Femur (tissue), 1 donor: ENCODE measurements at places on chromosomes 2 and 18.
A peak's percentile ranks its signal among the peaks of the same experiment; 100 is the strongest.

DNA sequence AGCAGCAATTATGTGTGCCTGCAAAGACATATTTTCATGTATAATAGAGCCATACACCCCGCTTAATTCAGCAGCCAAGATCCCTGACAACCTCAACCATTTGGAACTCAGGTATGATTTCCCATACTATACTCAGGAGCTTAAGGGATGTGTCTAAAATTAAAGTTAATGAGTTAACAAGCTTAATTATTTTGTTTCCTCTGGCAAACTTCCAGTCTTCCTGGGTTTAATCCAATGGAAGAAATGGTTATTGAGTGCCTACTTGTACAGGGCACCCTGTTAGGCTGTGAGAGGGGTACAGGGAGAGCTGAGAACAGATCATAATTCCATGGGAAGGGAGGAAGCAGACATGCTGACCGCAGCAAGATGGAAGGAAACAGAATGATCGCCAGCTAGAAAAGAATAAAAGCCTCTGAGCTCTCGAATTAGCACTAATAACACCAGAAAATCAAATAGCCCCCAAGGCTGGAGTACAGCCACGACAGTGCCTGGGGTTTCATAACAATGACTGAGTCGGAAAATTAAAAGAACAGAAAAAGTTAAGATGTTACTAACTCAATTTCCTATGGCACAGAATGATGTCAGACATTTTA lies 20.8 kb upstream of the CEP68 start:
- DNase-seq, result no peak

DNA sequence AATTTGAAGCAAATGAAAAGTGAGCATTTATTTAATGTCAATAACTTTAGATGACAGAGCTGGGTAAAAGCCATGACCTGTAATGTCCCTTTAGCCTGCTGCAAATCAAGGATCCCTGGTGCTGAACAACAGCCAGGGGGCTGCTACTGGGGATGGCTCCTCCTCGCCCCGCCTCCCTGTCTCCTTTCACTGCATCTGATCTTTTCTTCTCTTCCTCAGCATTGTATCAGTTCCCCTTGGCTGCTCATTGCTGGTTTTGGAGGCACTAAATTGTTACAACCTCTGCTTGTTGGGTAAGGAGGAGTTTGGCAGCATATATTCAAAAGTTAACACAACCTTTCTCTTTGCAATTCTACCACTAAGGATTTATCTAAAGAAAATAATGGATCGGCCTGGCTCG lies 236.3 kb upstream of the ID2 start:
- DNase-seq, result no peak

DNA sequence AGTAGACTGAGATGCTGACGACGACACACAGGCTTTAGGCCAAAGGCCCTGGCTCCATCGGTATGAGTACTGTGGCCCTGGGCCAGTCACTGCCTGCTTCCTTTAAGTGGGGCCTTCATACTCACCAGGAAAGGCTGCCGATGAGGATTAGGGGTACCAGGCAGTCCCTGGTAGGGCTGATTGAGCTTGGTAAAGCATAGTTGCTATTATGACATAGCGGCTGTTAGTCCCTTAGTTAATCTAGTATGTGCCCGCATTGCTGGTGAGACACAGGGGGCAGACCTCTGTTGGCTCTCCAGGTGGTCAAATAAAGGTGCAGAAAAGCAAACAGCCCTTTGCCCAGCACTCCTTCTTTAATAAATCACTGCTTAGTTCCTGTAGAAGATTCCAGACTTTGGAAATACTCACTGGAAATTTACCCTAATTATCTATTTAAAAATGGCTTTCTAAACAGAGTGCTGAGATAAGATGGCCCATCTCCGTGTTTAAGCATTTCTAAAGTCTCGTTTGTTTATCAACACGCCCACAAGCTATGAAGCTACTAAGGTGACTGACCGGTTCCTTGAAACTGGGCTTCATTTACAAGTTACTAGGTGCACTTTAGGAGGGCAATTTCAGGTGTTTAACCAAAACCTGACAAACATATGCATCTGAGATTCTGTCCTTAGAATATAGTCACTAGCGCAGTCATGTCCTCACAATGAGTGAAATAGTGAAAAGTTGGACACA lies 8.7 kb upstream of the BIN1 start:
- DNase-seq, result no peak

- DNase-seq, result no peak
These were observed 30.0 kb downstream of the EEF1B2 start for GRCh38 chr2:206189691-206190090.

DNA sequence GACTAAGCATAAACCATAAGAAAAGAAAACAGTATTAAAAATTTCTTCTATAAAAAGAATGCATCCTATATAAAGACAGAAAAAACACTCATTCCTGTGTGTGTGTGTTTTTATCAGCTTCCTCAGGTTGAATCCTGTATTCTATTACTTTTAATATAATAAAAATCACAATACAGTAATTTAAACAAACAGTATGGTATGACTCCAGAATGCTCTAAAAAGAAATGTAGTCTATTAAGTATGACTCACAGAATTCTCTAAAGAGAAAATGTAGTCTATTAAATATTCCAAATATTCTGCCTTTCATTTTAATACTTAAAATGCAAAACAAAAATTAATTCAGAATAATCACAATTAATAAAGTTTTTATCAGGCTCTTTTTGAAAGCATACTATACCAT lies 19.8 kb downstream of the CCDC88A start:
- no peak for DNase-seq

DNA sequence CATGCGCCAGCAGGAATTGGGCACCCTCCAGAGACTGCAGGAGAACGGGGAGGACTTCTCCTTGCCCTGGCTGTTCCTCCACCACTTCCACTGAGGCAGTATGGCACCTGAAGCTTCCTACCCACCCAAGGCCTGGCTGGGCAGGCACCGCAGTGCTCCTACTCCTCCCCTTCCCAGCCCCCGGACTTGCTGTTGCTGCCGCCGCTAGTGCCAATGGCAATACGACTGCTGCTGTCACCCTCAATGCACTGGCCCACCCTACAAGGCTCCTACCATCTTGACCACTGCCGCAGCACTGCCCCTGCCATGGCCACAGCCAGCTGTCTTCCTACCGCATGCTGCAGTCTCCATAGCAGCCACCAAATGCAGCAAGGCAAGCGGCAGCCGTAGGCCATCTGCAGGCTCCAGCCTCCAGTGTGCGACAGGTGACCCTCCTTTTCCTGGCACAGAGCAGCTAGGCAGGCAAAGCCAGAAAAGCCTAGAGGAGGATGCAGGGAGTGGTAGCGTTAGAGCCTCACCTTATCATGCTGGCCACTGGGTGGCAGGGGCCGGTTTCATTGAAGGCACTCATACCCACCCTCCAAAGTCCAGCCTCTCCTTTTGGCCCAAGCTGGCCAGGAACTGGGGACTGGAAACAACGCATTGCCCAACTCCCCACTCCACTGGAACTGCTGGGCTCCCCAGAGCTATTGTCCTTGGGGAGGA lies 47.4 kb upstream of the ANKRD62 start:
- DNase-seq, result no peak

DNA sequence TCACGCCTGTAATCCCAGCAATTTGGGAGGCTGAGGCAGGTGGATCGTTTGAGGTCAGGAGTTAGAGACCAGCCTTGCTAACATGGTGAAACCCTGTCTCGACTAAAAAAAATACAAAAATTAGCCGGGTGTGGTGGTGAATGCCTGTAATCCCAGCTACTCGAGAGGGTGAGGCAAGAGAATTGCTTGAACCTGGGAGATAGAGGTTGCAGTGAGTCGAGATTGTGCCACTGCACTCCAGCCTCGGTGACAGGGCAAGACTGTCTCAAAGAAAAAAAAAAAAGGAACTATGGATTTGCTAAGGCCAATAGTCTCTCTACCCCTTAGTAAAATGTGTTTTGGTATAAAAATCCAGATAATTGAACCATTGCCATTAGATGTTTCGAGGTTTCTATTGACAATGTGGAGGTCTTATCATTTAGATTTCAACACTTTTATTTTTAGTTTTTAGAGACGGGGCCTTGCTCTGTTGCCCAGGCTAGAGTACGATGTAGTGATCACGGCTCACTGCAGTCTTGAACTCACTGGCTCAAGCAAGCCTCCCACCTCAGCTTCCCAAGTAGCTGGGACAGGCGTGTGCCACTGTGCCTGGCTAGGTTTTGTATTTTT lies 1.1 kb upstream of the TXNDC2 start:
- DNase-seq, result no peak

GRCh38 chr2:127067620-127068350 lies 39.2 kb downstream of the BIN1 start:
- DNase-seq, result peak; percentile 70

DNA sequence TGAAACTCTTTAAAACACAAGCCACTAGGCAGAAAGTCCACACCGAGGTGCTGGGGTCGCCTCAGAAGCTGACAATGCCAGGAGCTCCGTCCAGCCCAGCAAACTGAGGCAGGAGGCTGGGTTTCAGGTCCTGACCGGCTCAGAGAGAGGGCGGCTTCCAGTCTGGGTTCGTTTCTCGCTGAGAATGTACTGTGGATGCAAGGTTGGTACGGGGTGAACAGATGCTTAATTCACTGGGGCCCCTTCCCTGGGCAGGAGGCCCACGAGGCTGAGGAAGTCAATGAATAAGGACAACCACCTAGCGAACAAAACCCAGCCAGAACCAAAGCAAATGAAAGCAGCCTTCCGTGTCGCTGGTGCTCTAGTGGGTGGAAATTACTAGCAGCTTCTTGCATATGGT lies 142.0 kb downstream of the RTP5 start:
- peak; percentile 13 for DNase-seq

DNA sequence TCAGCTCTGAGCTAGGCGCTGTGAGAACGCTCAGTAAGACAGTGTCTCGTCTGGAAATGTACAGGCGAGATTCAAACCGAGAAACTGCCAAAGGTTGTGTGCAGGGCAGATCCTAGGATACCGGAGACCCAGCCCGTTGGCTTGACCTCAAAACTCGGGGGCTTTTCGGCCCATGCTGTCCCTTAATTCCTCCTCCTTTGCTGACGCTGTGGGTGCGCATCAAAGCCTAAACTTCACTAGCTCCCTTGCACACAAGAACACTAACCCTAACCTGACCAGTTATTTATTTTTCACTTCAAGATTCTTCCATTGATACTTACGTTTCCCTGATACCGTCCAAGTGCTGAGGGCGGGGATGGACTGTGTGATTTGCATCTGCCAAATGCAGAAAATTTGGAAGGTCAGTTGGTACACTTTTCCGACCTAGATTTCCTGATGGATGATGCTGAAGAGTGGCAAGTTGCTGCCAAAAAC lies 1.0 kb upstream of the AAK1 start:
- no peak for DNase-seq

GRCh38 chr2:220949466-220949865 lies 622.6 kb downstream of the EPHA4 start:
- DNase-seq, result no peak

DNA sequence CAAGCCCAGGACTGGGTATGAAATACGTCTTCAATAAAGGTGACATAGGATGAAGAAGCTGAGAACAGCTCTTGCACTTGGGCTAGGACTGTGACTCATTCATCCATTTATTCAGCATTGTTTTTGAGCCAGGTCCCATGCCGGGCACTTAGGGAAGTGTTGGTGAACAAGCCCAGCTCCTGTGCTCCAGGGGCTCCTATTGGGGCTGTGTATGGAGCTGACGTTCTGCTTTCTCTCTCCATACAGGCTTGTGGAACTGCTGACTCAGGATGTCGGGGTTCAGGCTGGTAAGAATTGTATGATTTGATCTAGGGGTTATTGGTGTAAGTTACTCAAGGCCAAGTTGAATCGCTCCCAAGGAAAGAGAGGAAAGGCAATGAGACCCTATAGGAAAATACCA lies 24.0 kb downstream of the MYO7B start:
- no peak for DNase-seq
